ENCODE measurements at places on chromosomes 6 and 20.
A peak's percentile ranks its signal among the peaks of the same experiment; 100 is the strongest.

- DNase-seq = no peak
Observed at GRCh38 chr6:27066802-27067201, 180.7 kb upstream of the PRSS16 start.

- DNase-seq = no peak
Observed at GRCh38 chr6:170545405-170545804, 7.7 kb downstream of the PSMB1 start.

- no peak for DNase-seq
Observed at GRCh38 chr6:153150371-153150751, 19.3 kb upstream of the RGS17 start.

DNA sequence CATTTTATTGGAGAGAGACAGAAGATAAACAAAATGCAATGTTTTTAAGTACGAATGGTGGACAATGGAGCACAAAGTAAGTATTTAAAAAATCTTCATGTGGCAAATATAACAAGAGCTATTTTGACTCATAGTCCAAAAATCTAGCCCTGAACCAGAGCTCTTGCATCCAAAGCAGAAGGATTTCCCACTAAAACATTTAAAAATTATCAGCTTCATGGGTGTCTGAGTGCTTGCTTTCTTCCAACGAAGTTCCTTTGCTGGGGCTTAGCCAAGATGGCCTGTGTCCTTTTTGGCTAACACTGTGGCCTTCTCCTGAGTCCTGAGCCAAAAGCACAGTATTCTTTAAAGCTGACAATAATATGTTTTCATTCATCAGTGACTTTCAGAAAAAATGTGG, 161.7 kb downstream of the RIMS1 start:
- DNase-seq = no peak

GRCh38 chr20:32337937-32338661, 20.0 kb upstream of the ASXL1 start:
- DNase-seq = peak; percentile 82

DNA sequence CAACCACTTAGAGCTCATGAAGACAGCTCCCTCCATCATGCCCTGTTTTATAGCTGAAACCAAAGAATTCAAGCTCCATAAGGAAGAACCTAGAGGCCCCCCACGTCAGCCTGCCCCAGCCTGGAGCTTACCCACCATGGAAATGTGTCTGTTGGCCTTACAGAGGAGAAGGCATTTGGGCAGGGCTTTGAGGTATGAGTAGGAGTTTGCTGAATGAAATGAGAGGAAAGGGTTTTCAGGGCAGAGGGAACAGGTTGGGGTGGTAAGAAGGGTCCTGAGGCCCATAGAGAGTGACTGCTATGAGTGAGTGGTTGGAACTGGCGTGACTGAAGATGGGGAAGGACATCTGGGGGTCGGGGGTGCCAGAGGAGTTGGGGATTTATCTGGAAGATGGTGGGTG, 12.7 kb upstream of the GATA5 start:
- no peak for DNase-seq

GRCh38 chr6:127457456-127458064, 1.6 kb downstream of the KIAA0408 start:
- DNase-seq = peak; percentile 97

DNA sequence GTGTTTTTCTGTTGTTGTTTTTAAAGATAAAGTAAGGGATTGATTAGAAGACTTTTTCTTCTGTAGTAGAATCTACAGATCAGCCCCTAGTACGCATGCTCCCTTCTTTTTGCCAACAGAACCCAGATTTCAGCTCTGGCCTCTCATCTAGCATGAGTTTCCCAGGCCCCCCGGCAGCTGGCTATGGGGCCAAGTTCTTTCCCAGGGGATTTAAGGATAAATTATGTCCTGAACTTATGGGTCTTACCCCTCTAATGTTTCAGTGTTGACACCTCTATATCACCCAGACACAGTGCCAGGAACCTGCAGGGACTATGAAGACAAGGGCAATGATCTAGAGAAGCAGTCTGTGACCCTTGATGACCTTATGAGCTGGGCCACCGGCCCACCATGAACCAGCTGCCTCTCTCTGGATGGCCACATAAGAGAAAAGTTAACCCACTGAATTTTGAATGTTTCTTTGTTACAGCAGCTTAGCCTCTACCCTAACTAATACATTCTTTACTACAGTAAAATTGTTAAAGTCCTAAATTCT, 150.5 kb downstream of the UNC5CL start:
- no peak for DNase-seq

GRCh38 chr20:32113591-32114260, 4.2 kb downstream of the TM9SF4 start:
- no peak for DNase-seq

- peak; percentile 17 for DNase-seq
Observed at GRCh38 chr6:167045828-167046580, 46.8 kb downstream of the CEP43 start.

- DNase-seq = no peak
Observed at GRCh38 chr6:125700581-125701353, 48.7 kb upstream of the HEY2 start.

GRCh38 chr20:7585126-7585679, 355.1 kb downstream of the HAO1 start:
- DNase-seq = no peak
